CMK (cell line): ENCODE measurements at places on chromosomes 3 and 15.
A peak's percentile ranks its signal among the peaks of the same experiment; 100 is the strongest.

- no peak for DNase-seq
Observed at GRCh38 chr3:122679882-122680474, 661 bp upstream of the PARP14 start.

DNA sequence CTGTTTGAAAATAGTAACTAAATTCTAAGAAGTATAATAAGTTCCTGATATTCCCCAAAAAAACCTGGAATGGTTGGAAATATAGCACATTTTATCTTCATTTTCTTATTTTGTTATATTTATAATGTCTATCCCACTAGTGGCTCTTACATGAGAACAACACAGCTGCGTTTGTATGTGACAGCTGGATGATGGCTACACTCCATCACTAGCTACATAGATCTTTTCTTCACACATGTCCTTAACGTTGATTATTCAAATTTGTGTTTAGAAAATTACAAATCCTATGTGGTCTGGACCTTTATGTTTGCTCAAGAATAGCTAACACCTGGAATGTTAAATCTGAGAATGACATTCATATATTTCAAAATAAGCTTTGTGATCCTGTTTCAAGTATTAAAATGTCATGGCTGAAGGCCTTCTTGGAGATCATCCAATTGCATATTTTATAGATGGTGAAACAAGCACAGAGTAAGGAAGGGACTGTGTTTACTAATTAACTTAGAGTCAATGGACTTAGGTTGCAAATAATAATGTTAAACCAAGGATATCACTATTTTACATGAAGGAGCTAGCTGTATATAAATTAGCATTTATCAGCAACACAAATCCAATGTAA is 60.8 kb downstream of the ATP13A5 start:
- DNase-seq, result no peak

DNA sequence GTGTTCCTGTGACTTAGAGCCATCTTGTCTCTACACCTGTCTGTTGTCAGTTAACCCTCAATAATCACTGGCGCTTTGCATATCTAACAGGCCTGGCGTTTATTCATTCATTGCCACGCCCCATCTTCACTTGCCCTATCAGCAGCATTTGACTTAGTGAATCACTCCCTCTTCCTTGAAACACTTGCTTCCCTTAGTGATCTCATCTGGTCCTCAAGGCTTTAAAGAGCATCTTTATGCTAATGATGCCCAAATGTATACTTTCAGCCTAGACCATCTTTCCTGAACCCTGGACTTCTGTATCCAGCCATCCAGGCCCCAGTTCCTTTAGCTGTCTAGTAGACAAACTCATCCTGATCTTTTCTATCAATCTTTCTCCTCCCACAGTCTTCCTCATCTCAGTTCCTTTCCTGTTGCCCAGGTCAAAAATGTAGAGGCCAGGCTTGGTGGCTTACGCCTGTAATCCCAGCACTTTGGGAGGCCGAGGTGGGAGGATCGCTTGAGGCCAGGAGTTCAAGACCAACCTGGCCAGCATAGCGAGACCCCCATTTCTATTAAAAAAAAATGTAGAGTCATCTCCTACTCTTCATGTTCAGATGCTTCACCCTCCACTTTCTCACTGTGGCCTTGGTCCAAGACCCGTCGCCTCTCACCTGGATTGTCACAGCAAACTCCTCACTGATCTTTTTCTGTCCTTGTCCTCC is 1.4 kb upstream of the IGDCC4 start:
- DNase-seq, result no peak

GRCh38 chr15:100131321-100132224 is 210.2 kb downstream of the ADAMTS17 start:
- DNase-seq, result no peak

DNA sequence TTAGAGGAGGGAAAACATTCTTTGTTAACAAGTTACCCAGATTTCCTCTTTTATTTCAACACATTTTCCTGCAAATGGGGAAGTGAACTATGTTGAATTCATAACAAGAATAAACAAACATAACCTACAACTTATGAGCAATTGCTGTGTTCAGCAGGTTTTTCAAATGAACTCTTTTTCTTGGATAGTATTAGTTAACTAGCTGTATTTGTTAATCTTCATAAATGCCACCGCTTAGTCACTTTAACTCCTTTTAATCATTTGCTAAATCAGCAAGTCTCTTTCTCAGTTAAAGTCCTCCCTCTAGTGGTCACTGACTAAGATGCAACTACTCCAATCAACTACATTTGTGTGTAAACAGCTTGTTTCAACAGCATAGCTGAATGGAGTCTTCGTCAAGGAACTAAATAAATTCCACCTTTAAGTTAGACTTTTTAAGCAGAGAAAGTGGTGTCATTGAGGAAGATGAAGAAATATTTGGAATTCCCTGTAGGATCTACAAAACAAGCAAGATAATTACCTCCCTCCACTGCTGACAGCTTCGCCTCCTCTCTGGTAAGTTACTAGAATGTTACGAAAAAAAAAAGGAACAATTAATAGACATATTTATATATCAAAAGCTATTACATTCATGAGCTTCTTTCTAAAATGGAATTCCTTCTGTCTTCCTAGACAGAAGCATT is 1122.0 kb downstream of the ROBO1 start:
- no peak for DNase-seq

DNA sequence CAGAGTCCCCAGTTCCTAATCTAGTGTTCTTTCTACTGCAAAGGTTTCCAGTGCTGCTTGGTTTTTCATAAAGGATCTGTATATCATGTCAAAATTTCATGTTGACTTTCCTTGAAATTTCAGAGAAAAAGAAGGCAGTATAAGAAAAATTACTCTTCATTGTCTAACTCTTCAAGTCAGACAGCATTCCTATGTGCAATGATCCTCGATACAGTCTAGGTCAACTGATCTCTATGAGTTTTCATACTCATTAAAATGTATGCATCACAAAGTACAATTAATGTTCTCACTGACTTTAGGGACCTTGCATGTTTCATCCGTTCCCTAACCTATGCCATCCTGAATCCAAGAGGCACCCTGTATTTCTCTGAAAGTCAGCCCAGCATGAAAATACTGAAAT is 317.3 kb downstream of the ZBTB20 start:
- DNase-seq, result no peak

DNA sequence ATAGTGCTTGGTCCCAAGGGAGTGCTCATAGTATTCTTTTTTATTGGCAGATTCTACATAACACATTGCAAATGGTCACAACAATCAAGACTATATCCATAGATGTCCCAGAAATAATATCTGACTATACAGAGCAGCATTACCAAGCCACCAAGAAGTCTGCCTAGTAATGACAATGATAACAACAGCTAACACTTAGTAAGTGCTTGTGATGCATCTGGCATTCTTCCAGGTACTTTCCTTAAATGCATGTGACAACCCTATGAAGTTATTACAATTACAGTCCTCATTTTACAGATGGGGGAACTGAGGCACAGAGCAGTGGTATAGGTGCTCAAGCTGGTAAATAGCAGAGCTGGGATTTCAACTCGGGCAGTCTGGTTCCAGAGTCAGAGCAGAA is 49.6 kb upstream of the ICE2 start:
- no peak for DNase-seq

DNA sequence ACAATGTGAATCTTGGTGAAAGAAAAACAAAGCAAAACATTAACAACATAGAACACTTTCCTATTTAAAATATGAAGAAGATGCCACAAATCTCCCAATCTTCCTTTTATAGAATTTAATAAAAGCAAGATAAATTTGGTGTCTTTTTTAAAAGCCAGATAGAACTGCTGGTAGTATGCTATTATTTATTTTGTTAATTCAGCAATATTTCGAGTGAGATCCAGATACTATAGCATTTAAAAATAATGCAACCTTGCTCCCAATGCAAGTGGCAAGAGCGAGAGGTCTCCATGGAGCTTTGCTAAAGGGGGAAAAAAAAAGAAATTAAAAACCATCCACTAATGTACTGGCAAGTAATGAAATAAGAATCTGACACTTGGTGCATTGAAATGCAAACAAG is 121.8 kb downstream of the IL20RB start:
- DNase-seq, result no peak

GRCh38 chr3:124530916-124531315 is 199.3 kb upstream of the UMPS start:
- no peak for DNase-seq

DNA sequence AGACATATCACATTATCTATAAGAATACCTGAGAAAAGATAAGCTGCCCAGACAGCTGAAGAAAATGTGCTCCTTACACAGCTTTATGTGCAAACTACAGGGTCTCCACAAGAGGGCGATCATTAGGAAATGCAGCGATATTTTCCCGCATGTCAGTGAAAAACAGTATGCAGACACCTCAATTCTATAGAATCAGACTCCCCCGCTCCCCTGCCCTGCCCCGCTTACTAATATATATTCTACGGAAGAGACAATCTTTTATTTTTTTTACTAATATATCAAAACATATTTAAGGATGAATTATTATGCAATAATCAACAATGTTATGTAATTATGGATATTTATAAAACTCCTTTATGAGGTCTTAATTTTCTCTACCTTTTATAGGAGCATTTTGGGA is 681.3 kb downstream of the ROBO1 start:
- DNase-seq, result peak; percentile 1

DNA sequence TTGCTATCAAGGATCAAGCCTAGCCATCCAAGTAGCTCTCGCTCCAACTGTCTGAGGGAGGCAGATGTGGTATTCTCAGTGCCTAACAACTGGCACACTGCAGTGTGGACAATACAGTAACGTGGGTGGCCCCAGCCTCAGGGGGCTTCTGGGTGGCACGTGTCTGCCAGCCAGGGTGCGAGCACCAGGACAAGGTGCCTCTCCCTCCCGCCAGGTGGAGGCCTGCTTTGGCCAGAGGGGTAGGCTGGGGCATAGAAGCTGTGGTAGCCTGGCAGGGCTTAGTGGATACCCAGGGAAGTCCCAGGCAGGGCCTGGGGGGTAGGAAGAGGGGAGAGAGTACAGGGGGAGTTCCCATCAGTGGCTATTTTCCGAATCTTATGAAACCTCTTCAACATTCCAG is 234.0 kb downstream of the PLCL2 start:
- no peak for DNase-seq

DNA sequence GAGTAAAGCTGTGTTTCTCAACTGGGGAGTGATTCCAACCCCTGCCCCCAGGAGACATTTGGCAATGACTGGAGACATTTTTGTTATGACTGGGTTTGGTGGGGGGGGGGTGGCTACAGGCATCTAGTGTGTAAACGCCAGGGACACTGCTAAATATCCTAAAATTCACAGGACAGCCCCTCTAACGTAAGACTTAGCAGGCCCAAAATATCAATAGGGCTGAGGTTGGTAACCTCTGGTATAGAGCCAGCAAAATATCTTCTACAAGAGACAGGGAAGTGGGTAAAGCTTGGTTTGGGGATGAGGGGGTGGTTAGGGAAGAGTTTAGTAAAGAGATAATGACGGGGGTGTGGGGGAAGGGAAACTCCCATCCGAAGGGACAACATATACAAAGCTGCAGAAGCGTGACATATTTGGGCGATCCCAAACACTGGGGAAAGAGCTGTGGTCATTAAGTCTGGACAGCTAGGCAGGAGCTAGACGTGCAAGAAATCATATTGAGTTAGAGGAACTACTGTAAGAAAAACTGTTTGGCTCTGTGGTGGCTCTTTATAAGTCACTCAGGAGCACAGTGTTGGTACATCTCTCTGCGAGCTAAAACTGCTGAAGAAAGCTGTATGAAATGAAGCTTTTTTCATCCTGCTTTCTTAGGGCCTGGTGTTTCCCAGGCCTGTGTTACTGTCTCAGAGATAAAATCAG is 697 bp upstream of the TRIM69 start:
- DNase-seq, result no peak

DNA sequence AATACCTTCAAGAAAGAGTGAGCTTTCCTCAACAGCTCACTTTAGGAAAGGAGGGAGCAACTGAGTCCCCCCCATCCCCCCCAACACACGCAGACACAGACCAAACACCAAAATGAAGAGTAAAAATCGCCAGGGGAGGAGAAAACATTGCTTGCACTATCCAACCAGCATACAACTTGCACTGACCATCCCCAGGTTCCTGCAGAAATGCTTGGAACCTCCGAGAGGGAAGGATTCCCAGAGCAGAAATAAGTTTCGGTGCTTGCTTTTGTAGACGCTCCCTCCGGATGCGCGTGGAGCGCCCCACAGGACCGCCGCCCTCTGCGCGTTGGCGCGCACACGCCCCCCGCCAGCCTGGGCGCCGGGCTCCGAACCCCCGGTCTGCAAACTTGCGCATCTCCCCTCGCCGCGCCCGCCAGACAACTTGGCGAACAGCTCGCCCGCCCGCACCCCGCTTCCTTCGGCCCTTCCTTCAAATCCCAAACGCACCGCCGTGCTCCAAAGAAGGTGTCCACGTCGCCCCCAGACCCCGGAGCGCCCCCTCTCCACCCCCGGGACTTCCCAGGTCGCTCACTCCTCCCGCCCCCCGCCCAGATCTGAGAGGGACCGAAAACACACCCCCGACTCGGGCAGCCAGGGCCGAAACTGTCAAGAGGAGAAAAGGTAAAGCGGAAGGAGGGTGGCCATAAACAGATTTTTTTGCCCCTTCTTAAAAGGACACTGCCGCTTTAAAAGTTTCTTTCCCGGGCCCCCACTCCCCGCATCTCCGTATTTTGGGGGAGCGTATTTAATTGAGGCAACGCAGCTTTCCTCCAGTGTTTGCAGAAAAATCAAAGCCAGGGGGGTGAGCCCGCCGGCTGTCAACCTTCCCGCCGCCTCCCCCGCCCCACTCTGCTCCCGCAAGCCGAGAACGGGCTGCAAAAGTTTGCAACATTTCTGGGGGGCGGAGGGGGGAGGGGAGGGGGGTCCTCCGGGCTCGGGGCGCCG is 859 bp downstream of the RORA start:
- DNase-seq, result no peak

GRCh38 chr3:61780016-61780415 is 218.6 kb downstream of the PTPRG start:
- no peak for DNase-seq

DNA sequence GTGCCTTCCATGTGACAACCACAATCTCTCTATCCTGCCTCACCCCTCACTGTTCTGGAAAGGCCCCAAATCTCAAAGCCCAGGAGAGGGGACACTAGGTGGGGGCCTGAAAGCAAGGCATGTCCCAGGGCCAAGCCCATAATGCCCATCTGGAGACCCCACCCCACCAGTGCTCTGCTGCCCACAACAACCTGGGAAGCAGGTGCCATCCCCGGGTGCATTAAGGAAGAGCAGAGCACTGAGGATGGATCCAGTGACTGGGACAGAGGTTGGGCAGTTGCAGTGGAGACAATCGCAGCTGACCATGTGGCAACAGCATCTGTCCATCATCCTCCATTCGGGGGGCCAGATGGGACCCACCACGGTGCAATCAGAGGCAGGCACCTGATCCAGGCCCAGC is 106.2 kb upstream of the PRR20G start:
- no peak for DNase-seq

DNA sequence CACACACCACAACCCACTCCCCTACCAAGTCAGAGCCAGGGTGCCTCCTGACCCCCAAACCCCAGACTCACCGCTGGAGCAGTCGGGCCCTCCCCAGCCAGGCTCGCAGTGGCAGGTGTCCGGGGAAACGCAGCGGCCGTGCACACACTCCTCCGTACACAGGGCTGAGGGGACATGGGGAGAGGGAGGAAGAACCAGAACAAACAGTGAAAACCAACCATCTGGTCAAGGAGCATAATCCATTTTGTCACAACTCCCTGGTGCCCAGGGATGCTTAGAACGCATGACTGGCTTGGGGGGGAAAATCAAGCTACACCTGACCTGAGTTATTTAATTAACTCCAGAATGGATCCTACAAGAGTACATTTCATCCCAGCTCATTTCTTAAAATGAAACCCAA is 159.2 kb downstream of the MEGF11 start:
- no peak for DNase-seq
